Right hindlimb (tissue), 1 donor: ENCODE measurements at places on chromosomes 2 and 18.

- no peak for DNase-seq
Observed at GRCh38 chr2:137000811-137001210, 235.5 kb downstream of the THSD7B start.

- no peak for DNase-seq
Observed at GRCh38 chr2:149703281-149703680, 115.7 kb upstream of the MMADHC start.

- DNase-seq, result no peak
Observed at GRCh38 chr2:219551441-219552381, 7.9 kb downstream of the TMEM198 start.

DNA sequence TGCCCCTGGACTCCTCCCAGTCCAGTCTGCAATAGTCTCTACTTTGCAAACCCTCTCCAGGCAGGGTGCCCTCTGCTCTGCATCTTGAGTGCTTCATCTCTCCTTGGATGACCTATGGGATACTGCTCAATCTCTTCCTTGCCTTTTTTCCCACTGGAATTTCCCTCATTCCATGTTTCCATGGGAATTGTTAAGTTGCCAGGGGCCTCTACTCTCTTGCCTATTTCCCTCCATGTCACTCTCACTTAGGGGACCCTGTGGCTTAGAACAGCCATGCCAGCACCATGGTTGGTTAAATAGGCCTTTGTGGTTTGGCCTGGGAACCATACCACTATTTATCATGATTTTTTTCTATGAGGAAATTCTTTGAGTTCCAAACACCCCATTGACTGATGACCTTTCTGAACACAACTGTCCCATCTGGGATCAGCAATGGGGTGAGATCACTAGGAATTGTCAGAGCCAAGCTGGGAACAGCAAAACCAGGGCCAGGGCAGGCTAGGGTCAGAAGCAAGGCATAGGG is 91.4 kb upstream of the RBMS1 start:
- DNase-seq, result no peak

DNA sequence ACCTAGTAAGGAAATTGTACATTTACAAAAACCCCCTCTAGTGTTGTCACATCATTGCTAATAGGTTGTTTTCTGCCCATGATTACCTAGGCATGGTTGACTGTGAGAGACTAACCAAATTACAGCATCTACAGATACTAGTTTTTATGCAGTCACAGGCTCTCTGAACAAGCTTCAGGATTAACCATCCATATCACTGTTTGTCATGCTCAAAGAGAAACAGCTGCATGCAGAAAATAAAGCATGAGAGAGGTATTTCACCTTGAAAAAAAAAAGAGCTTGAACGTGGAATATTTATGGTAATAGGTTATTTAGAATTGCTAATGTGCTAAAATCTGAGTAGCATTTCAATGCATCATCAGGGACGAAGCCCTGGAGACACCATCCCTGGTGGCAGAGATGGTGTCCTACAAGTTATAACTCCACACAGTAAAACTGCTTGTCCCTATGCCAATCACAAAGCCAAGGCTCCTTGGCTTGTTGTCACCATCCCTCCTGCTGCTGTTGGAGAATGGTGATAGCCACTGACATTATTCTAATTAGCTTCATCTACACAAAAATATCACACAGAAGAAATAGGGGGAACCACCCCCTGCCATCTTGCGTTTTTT is 5.4 kb downstream of the NEB start:
- no peak for DNase-seq

DNA sequence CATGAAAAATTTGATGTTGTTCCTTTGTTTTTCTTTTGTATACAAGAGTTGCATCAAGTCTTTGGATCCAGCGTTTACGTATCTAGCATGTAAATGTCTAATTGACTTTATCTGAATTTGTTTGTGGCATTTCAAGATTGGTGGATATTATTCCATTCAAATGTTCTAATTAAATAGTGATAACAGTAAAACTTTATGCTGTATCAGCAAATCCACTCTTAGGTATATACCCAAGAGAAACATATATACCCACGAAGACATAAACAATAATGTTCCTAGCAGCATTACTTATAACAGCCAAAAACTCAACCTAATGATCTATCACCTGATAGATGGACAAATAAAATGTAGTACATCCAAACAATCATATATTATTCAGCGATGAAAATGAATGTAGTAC is 579.4 kb upstream of the LRATD1 start:
- DNase-seq, result no peak

GRCh38 chr18:37778417-37779165 is 213.0 kb upstream of the CELF4 start:
- DNase-seq, result peak; percentile 79

DNA sequence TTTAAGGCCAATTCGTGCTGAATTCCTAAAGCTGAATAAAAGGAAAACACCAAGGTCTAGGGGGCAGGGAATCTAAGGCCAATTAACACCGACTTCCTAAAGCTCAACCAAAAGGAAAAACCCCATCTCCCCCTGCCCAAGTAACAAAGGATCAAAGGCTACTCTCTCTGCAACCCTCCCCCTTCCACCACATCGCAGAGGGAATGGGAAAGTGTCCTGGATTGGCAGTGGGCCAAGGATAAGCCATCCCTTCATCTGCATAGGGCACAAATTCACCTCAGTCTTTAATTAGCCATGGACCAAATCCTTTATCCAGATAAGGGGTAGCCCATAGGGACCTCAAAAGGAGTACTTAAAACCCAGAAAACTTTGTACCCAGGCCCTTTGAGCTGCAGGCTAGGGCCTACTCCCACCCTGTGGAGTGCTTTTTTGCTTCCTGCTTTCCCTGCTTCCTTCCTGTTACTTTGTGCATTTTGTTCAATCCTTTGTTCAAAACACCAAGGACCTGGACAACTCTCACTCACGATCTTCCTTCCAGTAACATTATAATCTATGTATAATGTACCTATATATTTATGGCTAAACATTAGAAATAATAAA is 2119.8 kb upstream of the CELF4 start:
- no peak for DNase-seq

GRCh38 chr2:64666810-64667438 is 13.2 kb upstream of the SERTAD2 start:
- no peak for DNase-seq

- DNase-seq, result no peak
Observed at GRCh38 chr2:8314063-8314462, 367.8 kb upstream of the ID2 start.

GRCh38 chr2:225402210-225402776 is 2.8 kb downstream of the NYAP2 start:
- no peak for DNase-seq

DNA sequence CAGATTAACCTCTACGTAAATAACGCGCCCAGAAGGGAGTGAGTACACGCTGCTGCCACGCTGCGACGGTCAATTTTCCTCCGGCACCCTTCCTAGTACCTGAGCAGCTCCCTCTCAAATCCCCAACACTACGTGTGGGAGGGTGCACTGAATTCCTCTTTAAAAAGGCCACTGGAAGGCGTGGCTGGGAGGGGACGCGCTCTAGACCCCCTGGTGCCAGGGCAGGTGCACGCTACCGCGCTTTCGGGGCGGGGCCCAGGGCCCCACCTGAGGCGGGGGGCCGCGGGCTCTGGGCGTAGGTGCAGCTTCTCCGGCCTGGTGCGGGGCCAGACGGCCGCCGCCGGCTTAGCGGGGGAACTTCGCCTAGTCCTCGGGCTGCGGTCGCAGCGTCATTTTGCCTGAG is 668 bp upstream of the ANKRD12 start:
- no peak for DNase-seq

GRCh38 chr2:218285604-218286003 is 6.7 kb downstream of the TMBIM1 start:
- peak; percentile 51 for DNase-seq

- DNase-seq, result no peak
Observed at GRCh38 chr2:174903264-174903556, 102.0 kb downstream of the CHN1 start.

- DNase-seq, result peak; percentile 75
Observed at GRCh38 chr18:75211953-75212750, 1.6 kb downstream of the TSHZ1 start.

- DNase-seq, result no peak
Observed at GRCh38 chr2:86788165-86788564, 2.5 kb downstream of the CD8A start.

GRCh38 chr2:26640781-26641564 is at the start of gene CIB4:
CIB4 (minus strand) TSS chr2:26641366; CDS start chr2:26641314, 52 bp downstream.
- no peak for DNase-seq

- no peak for DNase-seq
Observed at GRCh38 chr2:67834482-67834881, 228.3 kb downstream of the C1D start.

- no peak for DNase-seq
Observed at GRCh38 chr2:145305889-145306288, 786.0 kb upstream of the ZEB2 start.

DNA sequence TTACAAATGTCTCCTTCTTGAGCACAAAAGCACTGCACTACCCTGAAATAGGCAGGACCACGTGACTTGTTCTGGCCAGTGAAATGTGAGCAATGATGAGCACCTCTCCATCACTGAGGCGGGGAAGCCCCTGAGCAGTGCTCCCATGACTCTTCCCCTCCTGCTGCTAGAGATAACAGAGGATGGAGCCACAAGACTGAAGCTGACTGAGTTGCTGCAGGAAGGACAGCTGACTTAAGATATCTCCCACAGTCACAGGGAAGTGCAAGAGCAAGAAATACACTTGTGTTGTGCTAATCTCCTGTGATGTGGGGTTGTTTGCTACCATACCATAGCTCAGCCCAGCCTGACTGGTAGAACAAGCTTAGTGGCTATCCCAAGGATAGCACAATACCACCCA is 38.7 kb downstream of the STK39 start:
- no peak for DNase-seq

DNA sequence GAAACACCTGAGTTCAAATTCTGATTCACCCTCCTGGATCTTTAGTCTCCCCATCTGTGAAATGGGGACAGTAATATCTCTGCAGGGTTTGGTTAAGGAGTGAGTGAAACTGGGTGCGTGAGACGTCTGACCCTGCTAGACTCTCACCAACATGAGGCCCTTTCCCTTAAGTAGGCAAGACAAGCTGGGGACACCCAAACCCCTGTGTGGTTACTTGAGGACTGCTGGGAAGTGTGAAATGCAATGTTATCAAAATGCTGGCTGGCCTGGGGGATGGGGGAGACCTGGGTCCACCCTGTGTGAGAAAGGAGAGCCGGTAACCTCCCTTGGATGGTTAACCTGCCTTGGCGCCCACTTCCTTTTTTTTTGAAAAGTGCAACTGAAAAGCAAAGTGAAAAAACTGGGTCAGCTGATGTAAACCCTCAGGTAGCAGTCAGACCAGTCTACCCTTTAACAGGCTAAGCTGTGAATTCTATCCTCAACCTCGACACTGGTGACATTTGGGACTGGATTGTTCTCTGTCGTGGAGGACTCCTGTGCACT is 82.3 kb downstream of the INPP5D start:
- DNase-seq, result no peak

- no peak for DNase-seq
Observed at GRCh38 chr2:173999272-173999671, 34.1 kb upstream of the SP3 start.

DNA sequence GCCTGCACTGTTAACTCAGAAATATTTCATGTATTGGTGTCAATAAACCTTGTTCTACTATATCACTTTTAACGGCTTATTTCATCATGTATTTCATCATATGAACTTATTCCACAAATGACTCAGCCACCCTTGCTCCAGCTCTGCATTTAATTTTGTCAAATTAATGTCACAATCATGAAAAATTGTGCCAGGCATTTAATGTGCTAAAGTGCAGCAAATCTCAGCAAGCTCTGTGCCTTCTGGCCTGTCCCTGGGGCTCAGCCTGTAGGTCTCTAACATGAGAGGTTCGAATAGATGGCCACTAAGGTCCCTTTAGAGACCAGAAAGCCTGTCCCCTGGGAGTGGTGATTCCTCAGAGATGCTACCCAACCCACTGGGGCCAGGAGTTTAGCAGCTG is 28.6 kb downstream of the BOD1L2 start:
- DNase-seq, result no peak

DNA sequence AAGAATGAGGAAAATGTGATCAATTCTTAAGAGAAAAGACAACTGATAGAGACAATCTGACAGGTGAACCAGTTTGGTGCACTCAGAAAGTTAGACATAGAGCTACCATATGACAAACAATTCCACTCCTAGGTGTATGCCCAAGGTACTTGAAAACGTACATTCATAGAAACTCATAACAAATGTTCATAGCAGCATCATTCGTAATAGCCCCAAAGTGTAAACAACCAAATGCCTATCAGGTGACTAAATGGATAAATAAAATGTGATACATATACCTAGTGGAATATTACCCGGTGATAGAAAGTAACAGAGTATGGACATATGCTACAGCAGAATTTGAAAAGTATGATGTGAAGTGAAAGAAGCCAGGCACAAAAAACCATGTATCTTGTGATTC is 149.3 kb upstream of the TRIB2 start:
- no peak for DNase-seq

DNA sequence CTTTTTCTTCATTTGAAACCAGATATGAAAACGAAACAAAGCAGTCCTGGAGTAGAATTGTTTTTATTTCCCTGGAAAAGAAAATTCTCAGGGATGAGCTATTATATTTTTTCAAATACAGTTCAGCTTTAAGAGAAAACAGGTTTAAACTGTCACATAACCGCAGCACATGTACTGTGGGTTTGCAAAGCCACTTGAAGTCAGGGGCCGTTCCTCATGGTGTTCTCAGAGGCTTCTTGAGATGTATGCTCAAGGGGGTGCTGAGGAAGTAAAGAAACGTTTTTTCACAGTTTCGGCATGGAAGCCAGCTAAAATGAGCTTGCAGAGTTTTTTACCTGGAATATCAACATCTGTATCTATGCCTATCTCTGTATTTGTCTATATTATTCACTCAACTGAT is 225.3 kb downstream of the MC4R start:
- no peak for DNase-seq

DNA sequence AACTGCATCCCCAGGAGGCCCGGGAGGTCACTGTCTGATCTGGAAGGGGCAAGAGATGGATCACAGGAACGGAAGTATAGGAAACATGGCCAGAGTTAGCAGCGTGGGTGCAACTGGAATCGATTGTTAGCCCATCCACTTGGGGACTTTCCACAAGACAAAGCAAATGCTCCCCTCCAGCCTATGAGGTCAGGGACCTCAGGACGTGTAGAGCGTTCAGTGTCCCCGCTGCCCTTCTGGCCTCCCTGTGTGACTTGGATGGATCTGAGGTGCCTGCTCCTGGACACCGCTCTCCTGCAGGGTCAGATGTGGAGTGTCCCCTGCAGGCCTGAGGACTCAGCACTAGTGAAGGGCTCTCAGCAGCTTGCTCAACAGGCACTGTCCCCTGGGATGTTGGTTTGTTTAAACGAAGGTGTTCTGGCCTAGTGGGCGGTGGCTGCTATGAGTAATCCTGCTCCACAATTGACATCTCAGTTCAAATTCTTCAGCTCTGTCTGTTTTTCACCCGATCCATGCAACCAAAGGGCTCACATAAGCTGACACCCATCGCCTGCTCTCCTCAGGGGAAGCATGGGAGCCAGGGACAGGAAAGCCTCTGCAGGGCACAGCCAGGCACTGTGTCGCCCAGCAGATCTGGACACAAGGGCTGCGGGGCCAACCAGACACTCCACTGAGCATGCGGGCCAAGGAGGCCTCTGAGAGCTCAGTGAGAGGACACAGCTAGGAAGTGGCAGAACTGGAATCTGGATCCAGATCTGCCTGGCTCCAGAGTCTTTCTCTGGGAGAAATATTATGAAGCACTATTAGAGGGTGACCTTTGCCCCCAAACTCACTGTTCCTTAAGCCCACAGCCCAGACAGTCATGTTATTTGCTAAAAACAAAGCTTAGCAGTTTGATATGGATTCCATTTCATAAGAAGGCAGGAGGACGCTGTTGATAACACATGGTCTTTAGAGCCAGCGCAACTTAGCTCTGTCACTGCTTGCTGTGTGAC is 78.5 kb downstream of the RHOB start:
- no peak for DNase-seq
